ENCODE measurements at places on chromosomes 4 and X. TPM values are rescaled to one million over a fixed set of nuclear protein-coding genes. Genes with fewer than 3 reads are reported as not detected.

PNMA5 gene
- not detected for total RNA-seq

RASSF6 gene
- total RNA-seq = 27.4 TPM

TRMT44 gene
- total RNA-seq = 16.4 TPM

BANK1 gene
- total RNA-seq = 1.2 TPM

FAAH2 gene
- total RNA-seq = 11.1 TPM
